ENCODE measurements at places on chromosomes 7 and 10. TPM values are rescaled to one million over a fixed set of nuclear protein-coding genes. Genes with fewer than 3 reads are reported as not detected.

- no peak for DNase-seq
Observed at GRCh38 chr7:106346167-106346677, 61.4 kb upstream of the NAMPT start.

DNA sequence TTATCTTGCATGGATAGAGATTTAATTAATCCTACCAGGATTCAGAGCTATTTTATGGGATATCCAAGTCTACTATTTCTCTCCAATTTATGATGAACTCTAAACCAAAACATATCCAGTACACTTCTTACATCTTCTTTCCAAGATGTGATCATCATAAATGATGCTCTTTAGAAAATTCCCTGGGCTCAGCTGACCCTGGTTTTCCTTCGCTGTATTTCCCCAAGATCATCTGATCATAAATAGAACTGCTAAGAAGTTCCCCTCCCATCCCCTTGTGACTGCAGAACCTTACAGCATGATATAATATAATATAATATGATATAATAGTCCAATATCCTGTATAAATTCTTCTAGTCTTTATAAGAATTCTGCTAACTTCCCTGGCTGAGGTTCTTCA, 114.6 kb upstream of the LYZL2 start:
- no peak for DNase-seq

DNA sequence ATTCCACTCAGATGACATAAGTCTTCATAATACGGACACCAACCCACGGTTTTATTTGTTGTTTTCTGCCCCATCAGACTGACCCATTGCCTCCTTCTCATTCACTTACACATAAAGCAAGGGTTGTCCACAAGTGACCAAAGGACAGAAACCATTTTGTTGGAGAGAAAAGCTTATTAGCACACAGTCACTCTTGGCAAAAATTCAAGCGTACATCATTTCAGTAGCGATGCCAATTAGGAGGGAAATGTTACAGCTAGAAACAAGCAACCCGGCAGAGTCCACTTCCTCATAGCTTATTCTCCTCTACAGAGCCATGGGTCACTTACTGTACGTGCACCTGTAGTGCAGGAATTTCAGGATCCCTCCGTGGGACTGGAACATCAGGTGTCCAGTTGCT, 23.0 kb downstream of the ABLIM1 start:
- no peak for DNase-seq

FAM25G gene
- not detected for total RNA-seq

- no peak for DNase-seq
Observed at GRCh38 chr7:140195859-140196258, 19.1 kb upstream of the KDM7A start.

DNA sequence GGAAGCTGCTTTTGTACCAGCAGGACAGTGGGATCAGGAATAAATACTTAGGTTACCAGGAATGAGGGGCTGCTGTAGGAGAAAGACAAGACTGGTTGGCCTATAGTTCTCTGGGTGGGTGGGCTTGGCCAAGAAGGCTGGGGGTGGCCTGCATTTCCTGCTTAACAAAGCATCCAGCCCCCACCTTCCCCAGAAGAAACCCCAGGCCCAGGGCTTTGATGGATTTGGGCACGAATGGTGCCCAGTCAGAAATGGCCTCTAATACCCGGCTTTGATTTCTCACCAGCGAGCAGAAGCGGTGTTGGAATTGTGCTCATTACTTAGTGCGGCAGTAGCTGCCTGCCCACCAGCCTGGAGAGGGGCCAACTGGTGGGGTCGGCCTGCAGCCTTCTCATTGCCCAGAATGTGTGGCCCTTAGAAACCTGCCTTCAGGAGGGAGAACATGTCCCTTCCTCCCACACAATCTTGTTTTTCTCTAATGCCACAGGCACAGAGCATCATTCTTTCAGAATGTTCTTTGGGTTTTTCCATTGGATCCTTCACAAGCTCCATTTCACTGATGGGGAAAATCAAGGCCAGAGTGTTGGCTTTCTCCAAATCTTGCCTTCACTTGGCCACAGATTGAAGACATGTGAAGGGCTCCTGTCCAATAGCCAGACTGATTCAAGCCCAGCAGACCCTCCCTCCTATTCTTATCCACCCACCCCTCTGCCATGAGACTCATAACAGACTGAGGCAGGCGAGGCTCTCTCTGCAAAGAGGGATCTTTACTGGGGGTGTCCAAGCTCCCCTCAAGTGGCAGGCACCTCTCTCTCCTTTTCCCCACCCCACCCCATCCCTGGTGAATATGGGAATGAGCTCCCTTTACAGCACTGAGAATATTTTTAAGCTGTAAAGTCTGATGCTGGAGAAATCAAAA, 2.5 kb downstream of the UNC5B start:
- DNase-seq = no peak

DNA sequence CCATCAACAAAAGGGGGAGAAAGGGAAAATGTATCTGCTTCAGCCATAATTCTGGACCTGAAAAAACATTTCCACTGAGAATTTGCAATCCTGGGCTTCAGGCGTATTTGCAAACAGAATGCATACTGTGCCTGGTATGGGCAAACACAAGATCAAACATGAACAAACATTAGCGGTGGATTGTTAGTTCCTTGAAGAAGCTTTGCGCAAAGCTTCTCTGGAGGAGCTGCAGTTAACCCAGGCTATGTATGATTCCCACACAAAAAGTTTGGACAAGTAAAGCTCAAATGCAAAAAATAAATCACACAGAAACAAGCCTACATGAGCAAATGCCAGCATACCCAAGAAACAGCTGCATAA, 20.4 kb upstream of the HILPDA start:
- DNase-seq = no peak

- DNase-seq = no peak
Observed at GRCh38 chr10:16445770-16446469, 9.1 kb downstream of the PTER start.

DNA sequence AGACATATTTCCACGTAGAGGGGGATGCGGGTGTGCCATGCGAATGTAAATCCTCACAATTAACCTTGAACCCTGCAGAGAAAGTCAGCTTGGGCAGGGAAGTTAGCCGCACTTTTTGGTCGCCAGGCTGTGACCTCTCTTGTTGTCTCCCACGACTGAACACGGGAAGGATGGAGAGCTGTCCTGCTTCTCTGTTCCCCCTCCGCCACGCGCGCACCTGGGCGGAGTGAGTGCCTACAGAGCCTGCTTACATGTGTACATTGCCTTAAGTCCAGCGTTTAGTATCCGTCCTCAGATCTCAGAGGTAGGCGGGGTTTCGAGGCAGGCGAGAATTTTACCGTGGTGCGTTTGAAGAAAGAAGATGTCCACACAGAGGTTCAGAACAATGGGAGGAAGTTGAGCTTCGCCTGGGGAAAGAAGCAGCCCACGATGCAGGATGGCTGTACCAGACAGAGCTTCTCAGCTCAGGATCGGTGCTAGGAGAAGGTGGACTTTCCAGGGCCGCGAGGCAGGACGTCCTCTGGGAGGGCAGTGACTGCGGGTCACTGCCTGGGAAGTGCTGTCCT, 482 bp upstream of the ERCC6 start:
- DNase-seq = no peak

- no peak for DNase-seq
Observed at GRCh38 chr10:117214401-117214800, 17.1 kb downstream of the KCNK18 start.

NCF1 gene
- total RNA-seq = 0.62 TPM

DNA sequence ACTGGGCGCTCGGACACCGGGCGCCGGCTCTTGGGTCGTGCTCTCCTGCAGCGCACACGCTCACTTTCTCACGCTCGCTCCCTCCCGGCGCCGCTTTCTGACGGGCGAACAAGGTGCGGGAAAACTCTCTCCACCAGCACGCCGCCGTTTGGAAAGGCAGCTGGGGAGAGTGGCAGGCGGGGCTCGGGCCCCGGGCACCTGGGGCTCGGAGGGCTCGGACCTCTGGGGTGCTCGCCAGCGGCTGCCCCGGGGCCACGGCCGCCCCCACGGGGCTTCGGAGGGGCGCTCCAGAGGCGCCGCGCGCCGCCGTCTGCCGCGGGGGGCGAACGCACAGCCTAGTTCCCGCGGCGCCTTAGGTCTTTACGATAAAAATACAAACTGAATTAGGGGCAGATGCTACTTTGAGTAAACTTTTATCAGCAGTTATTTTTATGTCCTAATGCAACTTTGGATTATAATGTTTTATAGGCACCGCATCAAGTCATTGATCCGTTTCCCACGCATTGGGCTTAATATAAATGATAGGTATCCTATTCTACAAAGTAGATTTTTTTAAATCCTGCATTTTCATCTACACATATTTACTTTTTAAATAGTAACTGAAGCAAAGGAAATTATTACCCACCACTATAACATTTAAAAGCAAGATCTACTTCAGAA, 535 bp upstream of the EPC1 start:
- DNase-seq = no peak

DNA sequence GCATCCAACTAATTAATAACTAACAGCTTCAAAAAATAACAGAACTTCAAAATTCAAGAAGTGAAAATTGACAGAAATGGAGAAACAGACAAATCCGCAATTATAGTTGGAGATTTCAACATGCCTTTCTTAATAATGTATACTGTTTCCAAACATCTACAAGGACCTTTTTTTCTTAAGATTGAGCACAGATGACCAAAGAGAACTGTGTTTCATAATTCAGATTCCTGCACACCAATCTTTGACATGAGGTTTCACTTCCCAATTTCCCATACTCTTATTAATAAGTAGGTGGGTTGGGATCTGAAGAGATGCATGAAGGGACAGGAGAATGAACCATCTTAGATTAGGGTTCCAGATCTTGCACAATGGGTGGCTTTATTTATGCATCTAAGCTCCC, 24.9 kb upstream of the GIMAP7 start:
- no peak for DNase-seq

GRCh38 chr7:88835147-88835728, 39.7 kb upstream of the TEX47 start:
- no peak for DNase-seq

- DNase-seq = peak; percentile 61
Observed at GRCh38 chr7:73519867-73520672, 2.0 kb downstream of the BAZ1B start.

DNA sequence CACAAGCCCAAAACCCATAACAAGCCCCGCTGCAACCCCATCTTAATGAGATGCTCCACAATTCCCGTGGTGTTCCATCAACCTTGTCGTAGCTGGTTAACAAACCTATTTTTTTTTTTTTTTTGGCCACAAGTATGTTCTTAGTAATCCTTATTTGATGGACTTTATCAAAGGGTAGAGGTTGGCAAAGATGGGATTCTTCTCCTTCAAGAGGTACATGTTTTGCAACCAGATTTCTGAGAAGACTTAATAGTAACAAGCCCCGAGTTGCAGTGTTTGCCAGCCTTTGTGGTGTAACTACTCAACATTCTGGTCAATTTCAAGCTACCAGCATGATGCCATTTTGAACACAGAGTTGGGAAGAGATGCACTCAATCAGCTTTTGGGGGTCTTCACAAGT, 181.7 kb downstream of the NRP1 start:
- no peak for DNase-seq

GRCh38 chr7:119935418-119936025, 337.5 kb upstream of the KCND2 start:
- DNase-seq = no peak

- no peak for DNase-seq
Observed at GRCh38 chr7:105002-105401, 87.4 kb upstream of the FAM20C start.

STEAP1B gene
- not detected for total RNA-seq

- no peak for DNase-seq
Observed at GRCh38 chr10:1172256-1172984, 116.2 kb downstream of the WDR37 start.

DNA sequence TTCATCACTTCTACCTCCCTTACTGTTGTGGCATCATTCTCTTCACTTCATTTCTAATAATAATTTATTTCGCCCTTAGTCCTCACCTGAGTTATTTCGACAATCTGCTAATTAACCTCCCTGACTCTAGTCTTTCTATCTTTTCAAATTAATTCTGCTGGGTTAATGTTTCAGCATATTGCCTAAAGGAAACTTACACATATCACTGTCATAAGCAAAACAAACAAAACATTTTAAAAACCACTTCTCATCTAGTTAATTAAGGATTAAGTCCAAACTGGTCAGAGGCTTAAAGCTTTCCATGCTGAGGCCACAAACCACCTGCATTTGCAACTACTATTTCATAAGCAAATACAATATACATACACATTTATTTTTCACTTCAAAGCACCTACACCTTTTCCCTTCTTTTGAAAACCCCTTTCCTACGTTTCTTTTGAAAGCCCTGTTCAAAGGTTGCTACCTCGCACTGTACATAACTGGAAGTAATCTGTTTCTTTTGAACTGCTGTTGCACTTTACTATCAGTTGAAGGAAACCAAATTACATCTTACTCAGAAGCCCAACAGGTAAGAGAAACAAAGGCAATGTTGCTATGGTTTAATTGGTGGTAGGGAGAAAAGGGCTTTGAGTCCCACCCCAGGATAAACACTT, 10.3 kb downstream of the SEM1 start:
- no peak for DNase-seq

DNA sequence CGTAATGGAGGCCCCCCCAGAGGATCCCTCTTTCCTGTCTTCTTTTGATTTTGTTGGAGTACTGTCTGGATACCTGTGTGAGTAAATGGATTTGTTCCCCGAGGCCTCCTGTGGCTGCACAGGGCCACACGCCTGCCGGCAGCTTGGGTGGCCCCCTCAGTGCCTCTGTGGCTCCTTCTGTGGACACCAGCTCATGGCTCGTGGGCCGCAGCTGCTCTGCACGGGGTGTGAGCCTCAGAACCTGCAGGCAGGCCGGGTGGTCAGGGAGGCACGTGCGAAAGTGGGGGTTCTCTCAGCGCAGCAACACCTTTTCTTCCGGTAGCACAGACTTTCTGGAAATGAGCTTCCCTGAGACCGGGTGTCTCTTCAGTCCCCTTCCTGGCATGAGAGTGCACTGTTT, 70.3 kb downstream of the WDR37 start:
- no peak for DNase-seq

NAT16 gene
- not detected for total RNA-seq

GRCh38 chr10:99329554-99330346, 594 bp downstream of the CNNM1 start:
- peak; percentile 10 for DNase-seq

- no peak for DNase-seq
Observed at GRCh38 chr10:119818889-119819270, 53.8 kb downstream of the MCMBP start.

GRCh38 chr7:73841689-73842066, 638 bp downstream of the METTL27 start:
- no peak for DNase-seq

DNA sequence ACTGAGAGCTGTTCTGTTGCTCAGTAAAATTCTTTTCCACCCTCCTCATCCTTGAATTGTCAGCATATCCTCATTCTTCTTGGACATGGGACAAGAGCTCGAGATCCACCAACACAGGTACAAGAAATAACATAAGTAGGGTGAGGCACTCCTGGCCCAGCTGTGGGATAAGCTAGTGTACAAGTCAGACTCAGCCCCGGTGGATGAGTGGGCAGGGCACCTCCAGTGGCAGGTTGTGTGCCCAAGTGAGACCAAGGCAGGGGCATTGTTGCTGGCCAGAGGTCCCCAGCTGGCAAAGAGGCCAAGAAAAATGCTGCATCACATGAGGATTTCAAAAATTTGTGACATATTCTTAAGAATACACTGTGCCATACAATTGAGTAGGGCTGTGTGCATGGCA, 402.0 kb upstream of the ZWINT start:
- no peak for DNase-seq
